ENCODE measurements at places on chromosomes 7 and 10.

GRCh38 chr7:106737202-106737562, 76.2 kb upstream of the CCDC71L start:
- no peak for DNase-seq

DNA sequence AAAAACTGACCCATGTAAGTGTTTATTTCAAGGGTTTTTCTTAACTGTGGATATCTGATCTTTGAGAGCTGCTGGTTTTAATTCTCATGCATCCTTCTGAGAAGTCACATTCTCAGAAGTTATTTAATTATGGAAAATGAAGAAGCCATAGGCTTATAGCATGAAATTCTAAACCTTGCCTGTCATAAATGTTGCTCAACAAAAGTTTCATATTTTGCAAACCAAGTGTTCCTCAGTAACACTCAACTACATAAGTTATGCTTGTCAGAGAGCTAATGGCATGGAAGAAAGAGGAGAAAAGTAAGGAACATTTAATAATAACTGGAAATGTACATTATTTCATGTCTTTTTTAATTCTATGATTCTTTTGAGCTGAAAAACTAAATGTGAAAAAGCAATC, 78.6 kb upstream of the MPP7 start:
- DNase-seq, result no peak

GRCh38 chr7:111871283-111871682, 309.0 kb upstream of the IMMP2L start:
- no peak for DNase-seq

DNA sequence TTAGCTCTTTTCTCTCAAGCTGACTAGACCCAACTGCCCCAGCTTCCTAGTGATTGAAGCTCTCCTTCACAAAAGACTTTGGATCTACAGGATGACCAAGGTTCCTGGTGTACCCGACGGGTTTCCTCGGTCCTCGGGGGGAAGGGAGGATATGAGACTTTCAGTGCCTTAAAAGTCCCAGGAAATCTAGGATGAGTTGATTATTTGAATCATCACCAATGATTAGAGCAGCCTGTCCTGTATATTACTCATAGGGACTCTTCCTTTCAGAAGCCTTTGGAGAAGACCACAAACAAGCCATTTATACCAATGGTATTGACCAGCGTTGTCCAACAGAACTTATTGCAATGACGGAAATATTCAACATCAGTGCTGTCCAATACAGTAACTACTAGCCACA, 6.1 kb upstream of the ACTA2 start:
- no peak for DNase-seq

GRCh38 chr10:128316925-128317324, 190.7 kb upstream of the MKI67 start:
- no peak for DNase-seq

All from activated naive CD4-positive, alpha-beta T cell (primary cell).